ENCODE measurements at places on chromosomes 6 and 20.
A peak's percentile ranks its signal among the peaks of the same experiment; 100 is the strongest.

DNA sequence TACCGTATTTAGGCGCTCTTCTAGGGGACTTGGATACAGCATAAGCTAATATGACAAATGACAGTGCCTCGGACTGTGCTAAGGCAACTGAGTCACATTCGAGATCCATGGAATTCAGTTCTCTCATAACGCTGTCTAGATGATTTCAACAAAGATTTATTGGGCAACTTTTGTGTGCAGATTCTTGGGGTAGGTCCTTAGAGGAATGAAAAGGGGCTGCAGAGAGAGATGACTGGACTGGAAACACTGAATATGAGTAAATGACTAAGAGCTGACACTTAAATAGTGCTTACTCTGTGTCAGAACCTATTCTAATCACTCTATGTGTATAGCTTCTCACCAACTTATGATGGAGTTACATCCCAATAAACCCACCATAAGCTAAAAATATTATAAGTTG is 36.4 kb upstream of the MARCKS start:
- DNase-seq, result no peak

DNA sequence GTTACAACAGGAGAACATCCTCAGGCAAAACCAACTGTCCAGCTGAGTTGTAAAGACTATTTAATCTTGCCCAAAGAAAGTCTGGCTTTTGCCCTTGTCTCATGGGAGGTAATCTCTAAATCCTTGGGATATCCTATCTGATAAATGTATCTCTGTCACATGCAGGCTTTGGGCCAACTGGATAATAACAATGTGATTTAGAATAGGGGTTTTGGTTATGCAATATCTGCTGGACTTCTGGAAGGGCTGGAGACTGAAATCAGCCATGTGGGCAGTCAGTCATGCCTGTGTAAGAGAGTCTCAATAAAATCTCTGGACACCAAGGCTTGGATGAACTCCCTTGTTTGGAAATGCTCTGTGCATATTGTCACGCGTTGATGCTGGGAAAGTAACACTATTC is 56.3 kb upstream of the PRL start:
- no peak for DNase-seq

DNA sequence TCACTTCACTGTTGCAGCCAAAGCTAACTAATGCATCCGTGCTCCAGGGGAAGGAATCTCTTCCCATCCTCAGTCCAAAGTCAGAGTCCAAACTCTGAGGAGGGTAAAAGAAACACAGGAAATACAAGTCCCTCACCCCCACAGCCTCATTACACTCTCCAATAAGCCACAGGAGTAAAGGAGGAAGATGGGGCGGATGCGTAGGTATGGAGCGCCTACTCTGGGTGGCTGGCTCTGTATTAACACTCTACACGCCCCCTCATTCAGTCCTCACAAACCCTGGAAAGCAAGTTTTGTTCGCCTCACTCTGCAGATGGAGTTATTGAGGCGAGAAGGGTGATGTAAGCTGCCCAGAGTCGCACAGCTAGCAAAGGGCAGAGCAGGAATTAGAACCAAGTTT is 242.9 kb downstream of the NRN1 start:
- no peak for DNase-seq

DNA sequence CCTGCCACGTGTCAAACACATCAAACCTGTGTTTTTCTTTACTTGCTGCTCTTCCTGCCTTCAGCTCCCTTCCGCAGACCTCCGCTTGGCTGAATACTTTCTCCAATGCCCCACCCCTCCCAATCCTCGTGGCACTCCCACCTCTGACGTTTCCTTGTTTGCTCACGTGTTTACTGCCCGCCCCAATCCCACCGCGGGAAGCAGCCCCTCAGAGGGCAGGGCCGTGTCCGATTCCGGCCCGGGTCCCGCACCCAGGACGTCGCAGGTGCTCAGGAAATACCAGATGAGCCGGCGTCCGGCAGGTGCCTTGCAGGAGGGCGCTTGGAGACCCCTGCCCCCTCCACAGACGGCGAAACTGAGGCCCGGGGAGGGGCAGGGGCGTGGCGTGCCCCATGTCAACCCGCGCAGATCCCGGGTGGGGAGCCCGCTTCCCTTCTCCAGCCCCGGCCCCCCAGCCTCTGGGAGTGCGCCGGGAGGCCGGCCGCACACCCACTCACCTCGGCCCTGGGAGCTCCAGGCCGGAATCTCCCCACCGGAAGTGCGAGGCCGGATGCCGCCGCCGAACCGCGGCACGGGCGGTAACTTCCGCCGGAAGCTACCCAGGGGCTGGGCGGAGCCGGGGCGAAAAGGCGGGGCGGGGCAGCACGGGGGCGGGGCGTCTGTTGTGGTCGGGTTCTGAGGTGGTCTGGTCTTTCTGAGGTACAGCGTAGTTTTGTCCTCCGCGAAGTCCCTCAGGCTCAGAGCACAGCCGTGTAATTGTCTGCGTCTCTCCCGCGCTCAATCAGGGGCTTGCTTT is 42.3 kb downstream of the ELMO2 start:
- DNase-seq, result peak; percentile 80

DNA sequence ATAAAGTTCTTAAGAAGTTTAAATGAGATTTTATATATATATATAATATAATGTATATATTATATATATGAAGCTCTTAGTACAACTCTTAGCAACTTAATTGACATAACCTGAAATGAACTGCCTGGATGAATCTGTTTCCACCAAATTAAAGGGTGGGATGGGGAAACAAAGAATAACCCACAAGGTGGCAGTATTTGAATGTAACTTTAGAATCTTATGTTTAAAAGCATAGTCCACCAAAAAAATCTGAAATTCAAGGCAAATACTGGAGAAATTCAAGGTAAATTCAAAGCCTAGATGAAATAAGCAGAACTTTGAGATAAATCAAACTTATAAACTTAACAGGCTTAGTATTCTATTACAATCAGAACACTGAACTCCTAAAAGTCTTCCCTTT is 4.4 kb upstream of the IBTK start:
- DNase-seq, result no peak

- DNase-seq, result no peak
These were observed 3.0 kb downstream of the RRP36 start for GRCh38 chr6:43024436-43024835.

DNA sequence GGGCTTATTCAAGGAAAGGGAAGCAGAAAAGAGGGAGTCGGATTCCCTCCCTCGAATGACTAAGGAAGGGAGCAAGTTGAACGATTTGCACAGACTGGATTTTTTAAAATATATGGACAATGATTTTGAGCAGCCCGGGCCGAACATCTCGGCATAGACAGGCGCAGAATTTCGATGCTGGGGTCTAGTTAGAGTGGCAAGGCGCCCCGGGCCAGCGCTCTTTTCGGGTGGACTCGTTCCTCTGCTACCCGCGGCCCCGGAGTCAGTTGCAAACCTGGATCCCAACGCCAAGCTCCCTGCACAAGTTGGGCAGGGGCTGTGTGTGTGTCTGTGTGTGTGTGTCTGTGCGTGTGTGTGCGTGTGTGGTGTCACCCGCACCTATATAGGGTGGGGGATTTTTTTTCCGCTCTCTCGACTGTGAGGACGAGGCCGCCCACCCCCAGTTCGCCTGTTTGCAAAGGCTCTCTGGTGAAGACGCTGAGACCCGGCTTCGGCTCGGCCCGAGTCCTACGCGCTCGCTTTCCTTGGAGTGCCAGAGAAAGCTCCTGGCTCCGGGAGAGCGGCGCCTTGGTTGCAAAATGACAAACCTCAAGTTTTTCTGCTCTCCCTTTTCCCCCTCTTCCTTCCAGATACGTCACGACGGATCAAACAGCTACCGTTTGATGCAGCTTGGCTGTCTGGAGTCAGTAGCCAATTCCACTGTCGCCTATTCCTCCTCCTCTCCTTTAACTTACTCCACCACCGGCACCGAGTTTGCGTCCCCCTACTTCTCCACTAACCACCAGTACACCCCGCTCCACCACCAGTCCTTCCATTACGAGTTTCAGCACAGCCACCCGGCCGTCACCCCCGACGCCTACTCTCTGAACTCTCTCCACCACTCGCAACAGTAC is 1.4 kb downstream of the TFAP2D start:
- no peak for DNase-seq

- no peak for DNase-seq
These were observed 223.8 kb upstream of the RNF217 start for GRCh38 chr6:124738482-124738881.

DNA sequence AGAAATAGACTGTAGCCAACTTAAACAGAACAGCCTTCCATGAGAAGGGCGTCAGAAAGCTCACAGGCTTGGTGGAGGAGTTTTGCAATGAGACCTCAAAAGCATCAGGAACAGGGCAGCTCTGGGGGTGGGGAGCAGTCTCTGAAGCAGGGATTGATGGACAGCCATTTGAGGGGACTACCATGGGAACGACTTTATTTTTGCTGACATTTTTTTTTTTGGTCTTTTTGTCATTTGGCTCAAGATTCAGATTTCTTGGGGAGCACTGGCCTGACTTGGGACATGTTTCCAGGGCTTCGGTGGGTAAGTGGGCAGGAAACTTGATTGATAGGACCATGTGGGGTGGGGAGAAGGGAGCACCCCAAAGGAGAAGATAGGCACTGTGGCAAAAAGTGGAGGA is 32.1 kb upstream of the SCP2D1 start:
- no peak for DNase-seq

- DNase-seq, result peak; percentile 31
These were observed 78.3 kb upstream of the CTNNBL1 start for GRCh38 chr20:37615340-37616109.

DNA sequence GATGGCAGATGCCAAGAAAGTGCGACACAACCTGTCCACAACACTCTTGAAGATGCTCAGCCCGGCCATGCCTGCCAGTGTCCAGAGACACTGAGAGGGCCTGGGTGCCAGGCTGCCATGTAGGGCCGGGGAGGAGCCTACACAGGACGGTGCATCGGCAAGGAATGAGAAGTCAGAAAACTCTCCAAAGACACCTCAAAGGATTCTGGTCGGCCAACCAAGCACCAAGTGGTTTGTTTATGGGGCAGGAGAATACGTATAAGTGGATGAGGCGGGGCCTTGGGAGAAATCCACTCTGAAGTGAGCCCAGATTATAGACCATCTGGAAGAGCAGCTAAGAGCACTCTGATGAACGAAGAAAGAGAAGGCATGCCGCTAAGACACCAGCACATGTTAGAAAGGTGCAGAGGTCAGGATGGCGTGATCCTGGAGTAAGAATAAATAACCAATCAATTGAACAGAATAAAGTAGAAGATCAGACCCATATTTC is 120.7 kb upstream of the FOXQ1 start:
- DNase-seq, result no peak

- DNase-seq, result no peak
These were observed 3.5 kb downstream of the ANKRD60 start for GRCh38 chr20:58224974-58225373.

- no peak for DNase-seq
These were observed 6.5 kb downstream of the KCNB1 start for GRCh38 chr20:49476016-49476355.

DNA sequence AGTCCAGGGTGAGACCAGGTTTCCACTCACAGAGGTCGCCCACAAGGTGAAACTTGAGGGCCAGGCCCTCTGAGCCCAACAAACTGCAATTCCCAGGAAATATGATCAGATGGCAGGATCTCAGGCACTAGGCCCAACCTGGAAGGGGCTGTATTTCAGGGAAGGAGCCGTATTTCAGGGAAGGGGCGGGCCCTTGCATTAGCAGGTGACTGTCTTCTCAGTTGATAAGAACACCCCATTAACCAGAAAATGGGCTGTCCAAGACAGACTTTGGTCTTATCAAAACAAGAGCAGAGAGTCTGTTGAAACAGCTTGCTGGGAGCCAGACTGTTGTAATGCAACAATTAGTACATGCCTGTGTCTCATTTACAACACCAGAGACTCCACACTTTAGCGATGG is 10.9 kb upstream of the BNIP5 start:
- no peak for DNase-seq

DNA sequence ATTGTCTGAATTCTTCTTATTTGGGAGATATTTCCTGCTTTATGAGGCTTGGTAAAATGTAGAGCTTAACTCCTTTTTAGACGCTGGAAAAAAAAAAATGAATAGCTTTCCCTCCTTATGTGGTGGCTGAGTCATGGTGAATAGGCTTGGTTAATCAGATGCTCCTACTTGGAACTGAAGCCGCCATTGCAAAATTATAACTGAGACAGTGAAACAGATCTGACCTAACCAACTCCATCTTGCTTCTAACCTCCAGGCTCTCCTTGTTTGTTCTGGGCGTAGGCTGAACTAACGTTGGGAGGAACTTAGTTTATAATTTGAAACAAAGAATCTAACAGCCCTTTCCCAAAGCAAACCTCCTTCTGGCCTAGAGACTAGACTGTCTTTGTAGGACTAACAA is 43.2 kb upstream of the PLCB4 start:
- no peak for DNase-seq
